CD4-positive, alpha-beta T cell treated with Interleukin-12 subunit alpha and Interleukin-12 subunit beta, for 1 hour (primary cell): ENCODE measurements at places on chromosomes 5 and 9.

DNA sequence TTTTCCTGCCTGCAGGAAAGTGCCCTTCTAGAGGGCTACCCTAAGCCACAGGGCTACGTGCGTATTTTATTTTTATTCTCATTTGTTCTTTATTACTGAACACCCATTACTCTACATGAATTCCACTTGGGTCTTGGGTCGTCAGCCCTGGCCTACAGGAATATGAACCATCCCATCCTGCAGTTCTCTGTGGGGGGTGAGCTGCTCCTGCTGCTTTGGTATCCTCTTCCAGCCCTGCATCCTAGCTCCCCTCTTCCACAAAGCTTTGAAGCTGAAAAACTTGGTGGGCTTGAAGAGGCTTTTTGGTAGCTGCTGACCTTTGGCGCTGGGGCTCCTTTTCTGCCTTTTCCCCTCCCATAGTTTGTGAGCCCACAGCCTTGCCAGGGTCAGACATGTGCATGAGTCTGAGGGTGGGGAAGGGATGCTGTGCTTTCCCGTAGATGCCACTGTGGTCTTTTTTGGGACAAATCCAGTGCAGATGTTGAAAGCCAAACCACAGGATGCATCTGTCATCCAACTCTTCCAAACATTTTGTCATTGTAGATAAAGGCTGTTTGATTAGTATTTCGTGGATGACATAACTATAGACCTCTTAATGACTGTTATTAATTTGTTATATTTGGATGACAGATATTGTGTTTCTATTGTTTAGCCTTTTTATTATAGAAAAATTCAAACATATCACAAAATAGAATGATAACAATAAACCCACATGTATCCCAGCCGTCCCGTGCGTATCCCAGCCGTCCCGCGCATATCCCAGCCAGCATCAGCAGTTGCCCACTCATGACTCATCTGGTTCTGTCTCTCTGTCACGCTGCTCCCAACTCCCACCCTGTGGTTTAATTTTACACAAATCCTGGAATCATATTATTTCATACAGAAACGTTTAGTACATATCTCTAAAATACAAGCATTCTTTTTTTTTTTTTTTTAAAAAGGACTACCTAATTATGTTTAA lies 43.9 kb downstream of the SLC46A2 start:
- no peak for DNase-seq

- peak; percentile 56 for DNase-seq
Measured at GRCh38 chr5:157575381-157576020, at the start of gene ADAM19. Gene ADAM19 (minus strand): TSS chr5:157575775. CDS start chr5:157575696, 79 bp downstream.

GRCh38 chr5:56639476-56639875 lies 175.9 kb upstream of the MAP3K1 start:
- no peak for DNase-seq

- no peak for DNase-seq
Measured at GRCh38 chr5:133276171-133276570, 224.4 kb downstream of the HSPA4 start.

GRCh38 chr5:74153255-74153790 lies 487.2 kb downstream of the ENC1 start:
- DNase-seq, result no peak

DNA sequence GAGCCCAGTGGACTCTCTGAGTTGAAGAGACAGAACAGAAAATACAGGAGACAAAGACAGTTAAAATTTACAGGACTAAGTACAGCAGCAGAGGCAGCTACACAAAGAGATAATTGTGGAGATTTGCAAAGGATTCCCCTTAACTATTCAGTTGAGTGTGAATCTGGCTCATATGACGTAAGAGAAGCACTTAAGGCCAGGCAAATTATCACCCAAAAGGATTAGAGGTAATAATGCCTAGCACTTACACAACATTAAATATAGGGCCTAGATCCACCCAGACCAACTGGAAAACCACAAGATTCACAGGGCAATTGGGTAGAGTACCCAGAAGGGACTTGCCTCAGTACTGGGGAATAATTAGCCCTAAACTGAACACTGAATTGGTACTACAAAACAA lies 41.3 kb downstream of the ADAMTS6 start:
- DNase-seq, result no peak

DNA sequence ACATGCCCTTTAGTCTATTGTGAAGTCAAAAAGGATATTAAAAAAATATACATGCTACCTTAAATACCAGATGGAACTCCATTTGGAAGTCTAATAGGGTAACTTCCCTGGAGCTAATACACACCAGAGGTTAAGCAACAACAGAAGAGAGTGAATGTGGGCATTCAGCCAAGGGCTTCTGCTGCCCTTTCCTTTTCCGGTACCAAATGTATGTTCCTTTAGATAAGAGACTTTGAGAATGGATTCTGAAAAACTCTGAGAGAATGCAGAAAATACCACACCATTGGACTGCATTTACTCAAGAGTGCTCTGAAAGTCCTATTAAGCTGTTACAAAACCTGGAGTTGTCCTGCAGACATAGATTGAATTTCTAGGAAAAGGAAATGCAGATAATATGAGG lies 23.8 kb upstream of the TRPM3 start:
- no peak for DNase-seq

DNA sequence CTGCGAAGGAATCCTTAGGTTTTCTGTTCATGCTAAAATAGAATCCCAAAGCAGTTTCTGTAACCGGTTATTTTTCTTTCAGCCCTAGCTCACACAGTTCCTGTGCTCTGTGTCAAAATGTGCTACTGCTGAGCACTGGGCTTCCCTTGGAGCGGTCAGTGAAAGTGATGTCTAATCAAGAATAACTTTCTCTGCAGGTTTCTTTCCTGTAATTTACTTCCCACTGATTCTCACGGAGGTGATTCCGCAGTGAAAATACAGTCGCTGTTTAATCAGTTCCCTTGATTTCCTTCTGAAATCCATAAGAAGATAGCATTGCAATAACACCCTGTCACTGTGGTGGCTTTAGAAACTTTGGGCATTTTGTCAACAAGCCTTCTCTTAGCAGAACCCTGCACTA lies 112.0 kb upstream of the ISL1 start:
- no peak for DNase-seq

GRCh38 chr5:170120576-170120975 lies 14.9 kb downstream of the FOXI1 start:
- no peak for DNase-seq

- DNase-seq, result no peak
Measured at GRCh38 chr5:14309878-14310531, 166.9 kb downstream of the TRIO start.

- DNase-seq, result no peak
Measured at GRCh38 chr9:30977965-30978364, 1406.5 kb upstream of the ACO1 start.

GRCh38 chr5:156121234-156121633 lies 205.7 kb upstream of the SGCD start:
- no peak for DNase-seq
